Activated CD8-positive, alpha-beta memory T cell treated with anti-CD3 and anti-CD28 coated beads for 48 hours (primary cell): ENCODE measurements at places on chromosomes 4 and X.

- DNase-seq = no peak
Measured at GRCh38 chr4:68347845-68348244, 2.0 kb downstream of the YTHDC1 start.

DNA sequence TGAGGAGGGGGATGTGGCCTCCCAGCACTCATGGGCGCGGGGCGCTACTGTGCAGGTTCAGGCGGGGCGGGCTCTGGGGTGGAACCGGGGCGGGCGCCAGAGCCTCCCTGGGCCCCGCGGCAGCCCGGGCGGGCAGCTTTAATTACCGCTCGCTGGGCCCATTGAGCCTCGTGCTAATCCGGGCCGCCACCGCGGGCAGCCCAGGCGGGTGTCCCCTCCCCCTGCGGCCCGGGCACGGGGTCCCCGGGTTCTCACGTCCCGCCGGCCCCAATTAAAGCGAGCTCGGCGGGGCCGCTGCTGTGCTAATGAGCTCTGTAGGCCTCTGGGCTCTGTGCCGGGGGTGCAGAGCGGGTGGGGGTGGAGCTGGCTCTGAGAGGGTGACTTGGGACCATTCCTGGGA is 22.8 kb upstream of the FGFR3 start:
- no peak for DNase-seq

GRCh38 chr4:9988933-9989332 is 32.4 kb downstream of the SLC2A9 start:
- DNase-seq = no peak

DNA sequence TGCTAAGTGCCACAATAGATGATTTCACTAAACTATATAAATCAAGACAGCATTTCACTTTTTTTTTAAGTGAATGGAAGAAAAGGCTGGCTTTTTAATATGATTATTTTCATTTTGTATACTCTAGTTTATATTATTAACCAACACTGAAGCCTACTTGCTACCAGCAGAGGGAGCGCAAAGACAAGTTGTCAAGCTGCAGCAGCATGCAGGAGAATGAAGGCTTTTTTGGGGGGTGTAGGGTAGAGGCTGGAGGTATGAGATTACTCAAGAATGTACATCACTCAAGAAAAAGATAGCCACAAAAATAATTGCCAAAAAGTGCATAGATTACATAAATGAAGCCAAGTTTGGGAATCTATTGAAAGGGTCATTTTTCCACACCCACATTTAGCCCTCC is 519.5 kb downstream of the FGF13 start:
- DNase-seq = no peak

GRCh38 chr4:4460759-4461158 is 73.9 kb downstream of the NSG1 start:
- no peak for DNase-seq

- DNase-seq = no peak
Measured at GRCh38 chr4:75229806-75230570, 284.2 kb downstream of the RCHY1 start.

DNA sequence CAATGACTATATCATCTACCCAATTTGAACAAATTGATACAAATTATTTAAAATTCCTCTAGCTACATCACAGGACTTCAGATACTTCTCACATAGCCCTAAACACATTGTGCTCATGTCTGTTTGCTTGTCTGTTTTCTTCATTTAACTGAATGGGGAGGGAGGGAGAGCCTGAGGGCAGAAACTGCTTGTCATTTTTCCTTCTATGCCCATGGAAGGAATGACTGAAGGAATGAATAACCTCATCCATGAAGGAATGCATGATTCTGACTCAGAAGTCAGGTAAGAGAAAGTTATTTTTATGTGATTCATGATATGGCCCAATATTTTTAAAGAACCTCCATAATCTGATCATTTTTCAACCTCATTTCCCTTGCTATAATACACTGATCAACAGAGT is 418.0 kb upstream of the PITX2 start:
- DNase-seq = no peak

DNA sequence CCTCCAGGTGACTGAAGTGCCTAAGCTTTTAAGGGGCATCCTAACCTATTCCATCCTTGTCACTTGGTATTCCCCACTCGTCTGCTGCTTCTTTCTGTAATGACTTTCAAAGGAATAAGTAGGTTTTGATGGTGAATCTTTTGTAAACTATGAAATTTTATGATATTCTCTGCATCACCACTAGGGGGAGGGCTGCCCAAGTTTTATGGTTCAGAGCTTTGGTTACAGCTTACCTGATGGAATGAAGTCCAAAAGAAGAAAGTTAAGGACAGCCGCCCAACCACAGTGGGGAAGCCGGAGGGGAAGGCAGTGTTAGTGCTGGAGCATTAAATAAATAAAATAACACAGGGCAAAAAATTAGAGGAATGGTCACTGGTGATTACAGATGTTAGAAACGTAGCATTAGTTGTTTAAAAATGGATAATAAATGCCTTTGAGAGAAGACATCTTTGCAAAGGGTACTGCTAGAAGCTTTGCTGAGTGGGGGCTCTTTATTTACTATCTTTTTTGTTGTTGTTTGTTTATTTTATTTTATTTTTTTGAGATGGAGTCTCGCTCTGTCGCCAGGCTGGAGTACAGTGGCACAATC is 204.9 kb downstream of the GBA3 start:
- DNase-seq = no peak

DNA sequence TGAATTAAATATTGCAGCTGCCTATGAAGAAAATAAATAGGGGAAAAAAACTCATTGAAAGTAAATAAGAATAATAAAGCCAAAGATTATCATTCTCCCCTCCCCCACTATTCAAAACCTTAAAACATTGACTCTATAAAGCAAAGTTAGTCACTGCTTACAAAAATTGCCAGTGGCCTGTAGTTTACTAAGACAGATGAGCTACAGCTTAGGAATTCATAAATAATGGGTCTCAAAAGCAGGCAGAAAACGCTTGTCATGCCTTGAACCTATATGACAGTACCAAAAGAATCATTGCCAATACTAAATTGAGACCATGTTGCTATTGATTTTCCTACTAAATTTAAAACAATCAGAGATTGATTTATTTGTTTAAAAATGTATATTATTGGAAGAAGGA is 78.9 kb downstream of the SLC10A7 start:
- DNase-seq = no peak

DNA sequence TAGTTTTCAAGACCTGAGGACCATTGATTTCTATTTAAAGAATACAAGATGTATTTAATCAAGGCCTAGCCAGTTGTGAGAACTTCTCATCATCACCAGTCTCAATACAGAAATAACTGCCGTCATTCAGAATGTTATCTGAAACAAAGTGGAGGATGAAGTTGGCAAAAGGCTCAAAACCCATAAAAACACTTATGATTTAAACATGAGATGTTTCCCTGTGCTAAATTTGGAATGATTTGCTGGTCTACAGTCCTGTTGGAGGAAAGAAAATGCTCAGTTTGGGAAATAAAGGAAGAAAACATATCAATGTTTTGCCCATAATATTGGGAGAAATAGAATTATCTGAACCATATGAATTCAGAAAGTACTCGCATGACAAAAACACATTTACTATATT is 192.2 kb downstream of the ADGRA3 start:
- DNase-seq = no peak

- no peak for DNase-seq
Measured at GRCh38 chrX:141904262-141904661, 568 bp downstream of the MAGEC1 start.

DNA sequence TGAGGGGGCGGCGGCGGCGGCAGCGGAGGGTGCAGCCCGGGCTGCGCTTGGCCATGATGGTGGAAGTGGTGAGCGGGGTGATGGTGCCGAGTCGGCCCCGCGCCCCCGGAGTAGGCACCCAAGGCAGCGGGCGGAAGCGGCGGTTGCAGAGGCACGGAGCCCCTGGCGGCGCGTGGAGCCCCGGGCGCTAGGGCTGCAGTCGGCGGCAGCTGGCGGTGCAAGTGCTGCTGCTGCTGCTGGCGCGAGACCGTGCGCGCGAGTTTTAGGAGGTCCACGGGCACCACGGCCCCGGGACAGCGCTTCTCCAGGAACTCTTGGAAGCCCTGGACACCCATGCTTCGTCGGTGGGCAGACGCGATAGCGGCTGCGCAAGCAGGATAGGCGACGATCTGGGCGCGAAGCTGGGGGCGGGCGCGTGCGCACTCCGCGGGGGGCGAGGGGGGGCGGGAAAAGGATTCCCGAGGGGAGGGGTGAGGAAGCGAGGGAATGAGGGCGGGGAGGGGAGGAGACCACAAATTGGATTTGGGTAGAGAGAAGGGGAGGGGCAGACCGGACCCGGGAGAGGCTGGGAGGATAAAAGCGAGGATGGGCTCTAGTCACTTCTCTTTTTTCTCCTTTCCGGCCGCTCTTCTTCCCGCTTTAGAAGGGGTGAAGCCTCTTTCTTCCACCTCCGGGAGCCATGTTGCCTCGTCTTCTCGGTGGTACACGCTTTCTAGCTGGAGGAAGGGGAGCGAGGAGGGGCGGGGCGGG is at the start of gene FAM120C:
TSS of gene FAM120C (minus strand) at position 391 of the 750 bp plus-strand sequence. CDS start at position 335, 56 bp downstream.
- DNase-seq = peak; percentile 22

GRCh38 chrX:21457718-21458117 is 83.5 kb downstream of the CNKSR2 start:
- DNase-seq = no peak

GRCh38 chrX:55357236-55357635 is 92.5 kb upstream of the PAGE3 start:
- no peak for DNase-seq

- no peak for DNase-seq
Measured at GRCh38 chr4:1574601-1575417, 109.3 kb downstream of the FAM53A start.

DNA sequence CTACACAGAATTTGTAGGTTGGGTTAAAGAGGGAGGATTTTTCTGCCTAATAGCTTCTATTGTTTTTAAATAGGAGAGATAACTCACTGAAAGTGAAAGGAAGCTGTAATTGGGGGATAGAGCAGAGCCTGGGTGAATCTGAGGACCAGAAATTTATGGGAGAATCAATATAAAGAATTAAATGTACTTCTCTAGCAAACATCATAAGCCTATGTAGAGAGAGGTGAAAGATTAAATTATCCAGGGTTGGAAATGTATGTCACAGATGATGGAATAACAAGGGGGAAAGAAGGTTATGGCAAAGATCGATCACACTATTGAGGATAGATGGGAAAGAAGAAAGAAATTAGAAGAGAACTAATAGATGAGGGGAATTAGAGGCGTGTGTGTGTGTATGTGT is 104.4 kb upstream of the DCAF8L1 start:
- no peak for DNase-seq

DNA sequence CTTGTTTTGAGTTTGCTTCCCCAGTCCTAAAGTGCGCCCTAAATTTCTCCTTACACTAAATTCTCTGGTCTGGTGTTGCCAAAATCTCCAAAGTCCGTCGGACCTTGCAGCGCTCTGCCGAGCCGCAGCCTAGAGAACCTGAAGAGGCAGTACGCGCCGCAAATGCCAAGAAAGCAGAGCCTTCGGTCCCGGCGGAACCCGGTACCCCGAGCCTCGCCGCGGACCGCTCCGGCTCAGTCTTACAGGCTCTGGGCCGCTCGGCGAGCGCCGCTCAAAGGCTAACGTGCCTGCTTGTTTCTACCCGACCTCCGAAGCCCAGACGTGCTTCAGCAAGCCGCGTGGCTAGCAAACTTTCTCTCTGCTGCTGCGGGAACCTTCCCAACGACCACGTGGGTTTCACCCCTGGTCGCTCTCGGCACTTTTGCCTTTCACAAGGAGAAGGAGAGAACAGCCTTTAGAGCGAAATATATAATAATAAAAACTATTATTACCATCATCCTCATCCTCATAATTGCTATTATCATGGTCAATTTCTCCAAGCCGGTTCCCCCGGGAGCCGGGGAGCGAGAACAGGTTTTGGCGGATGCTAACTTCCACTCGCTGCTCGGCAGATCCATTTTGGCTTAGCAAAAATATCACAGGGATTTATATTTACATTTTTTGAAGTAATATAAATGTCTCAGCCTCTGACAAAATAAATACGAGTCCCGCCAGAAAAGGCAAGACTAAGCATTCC is 2.2 kb upstream of the HTR2C start:
- DNase-seq = no peak

DNA sequence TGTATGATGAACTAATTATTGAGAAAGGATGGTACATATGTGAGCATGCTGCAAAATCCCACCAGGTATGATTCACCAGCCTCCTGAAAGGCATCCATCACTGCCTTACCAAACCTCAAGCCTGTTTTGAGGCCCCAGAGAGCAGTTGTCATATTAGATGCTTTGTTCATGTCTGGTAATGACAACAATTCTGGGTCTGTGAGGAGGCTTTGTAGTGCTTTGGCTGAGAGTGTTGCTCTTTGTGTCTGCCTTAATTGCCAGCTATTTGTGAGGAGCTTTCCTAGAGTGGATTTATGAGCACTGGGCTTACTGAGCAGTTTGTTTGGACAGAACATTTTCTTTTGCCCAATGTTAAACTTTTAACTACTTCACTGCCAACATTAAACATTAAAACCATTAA is 69.2 kb downstream of the HEPH start:
- no peak for DNase-seq

DNA sequence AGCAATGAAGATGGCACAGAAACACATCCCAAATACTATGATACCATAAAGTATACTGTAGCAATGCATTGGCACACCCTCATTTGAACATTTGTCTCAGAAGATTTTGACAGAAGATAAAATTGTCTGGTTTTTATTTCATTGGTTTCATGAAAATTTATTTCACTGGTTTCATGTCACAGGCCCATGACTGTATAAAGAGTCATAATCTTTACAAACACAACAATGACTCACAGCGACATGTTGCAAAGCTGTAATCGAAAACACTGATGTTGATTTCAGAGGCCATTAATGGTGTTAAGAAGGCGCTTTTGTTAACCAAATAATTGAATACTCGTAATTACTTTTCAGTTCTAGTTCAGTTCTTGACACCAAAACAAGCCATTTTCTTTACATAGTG is 8.1 kb upstream of the DTHD1 start:
- DNase-seq = no peak

GRCh38 chr4:176270669-176271068 is 1.6 kb upstream of the ASB5 start:
- no peak for DNase-seq

- no peak for DNase-seq
Measured at GRCh38 chrX:21503593-21503992, 129.4 kb downstream of the CNKSR2 start.

DNA sequence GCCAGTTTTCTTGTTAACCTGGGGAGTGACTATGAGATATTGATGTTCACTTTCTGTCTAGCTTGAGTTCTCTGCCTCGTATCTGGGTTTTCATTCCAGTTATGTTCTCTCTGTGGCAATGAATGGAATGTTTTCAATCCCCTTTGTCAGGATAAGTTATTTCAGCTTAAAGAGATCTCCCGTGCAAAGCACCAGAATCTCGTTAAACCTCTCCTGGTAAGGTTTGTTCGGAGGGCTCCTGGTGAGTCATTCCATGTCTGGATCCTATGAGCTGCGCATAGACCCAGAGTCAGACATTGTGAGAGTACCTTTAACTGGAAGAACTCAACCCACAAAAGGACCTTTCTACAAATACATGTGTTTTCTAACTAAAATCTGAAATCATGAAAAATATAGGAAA is 51.0 kb downstream of the KDR start:
- no peak for DNase-seq

DNA sequence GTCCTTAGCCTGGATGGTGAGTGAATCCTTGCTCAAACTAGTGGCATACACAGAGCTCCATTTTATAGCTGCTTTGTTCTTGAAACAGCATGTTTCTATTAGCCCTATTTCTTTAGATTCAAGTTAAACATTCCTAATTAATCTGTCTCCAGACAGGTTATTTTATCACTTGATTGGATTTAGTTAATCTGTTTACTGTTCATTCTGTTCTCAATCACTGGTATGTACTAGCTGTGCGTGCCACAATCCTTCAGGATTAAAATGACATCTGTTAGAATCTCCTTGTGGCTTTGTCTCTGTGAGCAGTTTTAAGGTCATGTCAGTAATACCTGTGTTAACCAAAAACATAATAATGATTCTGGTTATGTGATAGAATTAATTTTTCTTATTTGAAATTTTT is 36.5 kb downstream of the PTPN13 start:
- no peak for DNase-seq
